ENCODE measurements at places on chromosomes 7 and 10. TPM values are rescaled to one million over a fixed set of nuclear protein-coding genes. Genes with fewer than 3 reads are reported as not detected.

DNA sequence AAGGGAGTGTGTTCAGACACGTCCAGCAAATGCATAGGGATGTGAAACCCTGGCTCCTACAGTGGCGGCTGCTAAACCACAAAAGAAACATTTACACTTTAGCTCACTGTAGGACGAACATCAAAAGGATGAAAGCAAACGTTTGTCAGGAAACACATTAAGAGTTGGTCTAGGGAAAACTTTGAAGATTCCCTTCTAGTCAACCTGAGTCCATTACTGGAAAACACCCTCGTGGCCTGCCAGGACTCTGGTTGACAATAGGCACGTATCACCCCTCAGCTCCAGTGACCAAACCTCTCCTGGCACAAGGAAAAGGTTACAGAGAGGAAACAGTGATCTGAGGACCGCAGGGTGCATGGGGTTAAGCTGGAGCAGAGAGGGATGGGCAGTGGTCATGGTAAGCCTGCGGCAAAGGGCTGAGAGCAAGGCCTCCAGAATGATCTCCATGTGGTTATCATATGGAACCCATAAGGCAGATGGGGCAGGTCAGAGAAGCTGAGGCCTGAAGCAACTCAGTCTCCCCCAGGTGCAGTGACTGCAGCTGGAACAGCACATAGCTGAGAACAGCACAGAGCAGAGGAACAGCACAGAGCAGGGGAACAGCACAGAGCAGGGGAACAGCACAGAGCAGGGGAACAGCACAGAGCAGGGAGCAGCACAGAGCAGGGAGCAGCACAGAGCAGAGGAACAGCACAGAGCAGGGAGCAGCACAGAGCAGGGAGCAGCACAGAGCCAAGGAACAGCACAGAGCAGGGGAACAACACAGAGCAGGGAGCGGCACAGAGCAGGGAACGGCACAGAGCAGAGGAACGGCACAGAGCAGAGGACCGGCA is 49.9 kb downstream of the CHST15 start:
- DNase-seq, result no peak

DNA sequence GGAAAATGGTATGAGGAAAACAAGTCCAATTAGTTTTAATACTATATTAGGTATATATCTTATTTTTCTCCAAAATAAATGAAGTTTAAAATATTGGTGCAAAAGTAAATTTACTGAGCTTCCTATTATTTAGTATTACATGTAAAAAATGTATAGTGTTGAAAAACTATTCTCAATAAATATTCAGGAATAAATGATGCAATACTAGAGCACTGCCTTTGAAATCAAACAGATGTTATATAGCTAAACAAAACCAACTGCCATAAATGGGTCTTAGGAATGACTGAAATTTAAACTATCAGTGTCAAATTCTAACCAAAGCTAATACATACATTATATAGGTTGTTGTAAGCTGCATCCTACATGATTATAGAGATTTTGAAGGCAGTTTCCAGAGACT is 1434.0 kb upstream of the LRRTM3 start:
- no peak for DNase-seq

DNA sequence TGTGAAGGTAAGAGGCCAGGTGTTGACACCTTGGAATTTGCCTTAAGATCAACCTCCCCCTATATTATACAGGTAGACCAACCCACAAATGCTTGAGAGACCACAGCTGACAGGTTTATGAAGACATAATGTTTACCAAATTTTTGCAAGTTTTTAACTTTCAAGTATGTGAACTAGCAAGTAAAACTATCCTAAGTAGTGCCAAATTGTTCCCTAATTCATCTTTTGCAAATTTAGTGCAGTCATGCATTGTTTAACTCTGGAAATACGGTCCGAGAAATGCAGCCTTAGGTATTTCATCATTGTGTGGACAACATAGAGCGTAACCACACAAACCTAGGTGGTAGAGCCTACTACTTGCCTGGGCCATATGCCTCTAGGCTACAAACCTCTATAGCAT is 10.7 kb downstream of the UPP1 start:
- no peak for DNase-seq

DNA sequence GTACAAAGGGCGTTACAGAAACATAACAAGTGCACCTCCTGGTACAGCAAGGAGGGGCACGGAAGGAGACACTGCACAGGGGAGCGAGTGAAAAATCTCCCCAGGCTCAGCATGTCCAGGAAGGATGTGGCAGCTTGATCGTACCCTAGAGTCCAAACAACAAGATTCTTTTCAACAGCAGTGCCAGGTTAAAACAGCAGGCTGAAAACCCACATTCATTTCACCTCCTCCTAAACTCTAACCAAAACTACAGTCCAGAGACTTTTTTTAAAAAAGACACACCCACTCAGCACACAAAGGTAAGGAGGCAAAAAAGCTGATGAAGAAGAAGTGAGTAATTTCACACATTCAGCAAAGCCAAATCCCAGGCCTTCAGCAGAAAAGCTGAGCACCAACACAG is 138.8 kb downstream of the SFMBT2 start:
- DNase-seq, result no peak

GRCh38 chr7:46146454-46147255 is 225.6 kb upstream of the IGFBP3 start:
- no peak for DNase-seq

GRCh38 chr10:130455791-130456190 is 319.6 kb downstream of the GLRX3 start:
- no peak for DNase-seq

DNA sequence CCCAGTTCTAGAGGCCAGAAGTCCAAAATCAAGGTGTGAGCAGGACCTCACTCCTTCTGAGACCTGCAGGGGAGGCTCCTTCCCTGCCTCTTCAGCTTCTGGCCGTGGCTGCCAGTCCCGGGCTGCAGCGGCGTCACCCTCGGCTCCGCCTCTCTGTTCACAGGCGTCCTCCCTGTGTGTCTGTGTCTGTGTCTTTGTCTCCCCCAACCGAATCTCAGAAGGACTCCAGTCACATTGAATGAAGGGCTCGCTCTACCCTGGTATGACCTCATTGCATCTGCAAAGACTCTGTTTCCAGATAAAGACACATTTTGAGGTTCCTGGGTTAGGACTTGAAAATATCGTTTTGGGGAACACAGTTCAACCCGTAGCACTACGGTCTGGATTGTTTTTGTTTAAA is 33.1 kb upstream of the GALNT11 start:
- DNase-seq, result peak; percentile 87

GHRHR gene
- total RNA-seq, result not detected

NRBF2 gene
- 15.4 TPM for total RNA-seq

LRRC61 gene
- 2.2 TPM for total RNA-seq

LIPN gene
- total RNA-seq, result 0.32 TPM

KBTBD2 gene
- 34.8 TPM for total RNA-seq

WBP1L gene
- total RNA-seq, result 62.7 TPM

All from posterior vena cava (tissue), 2 donors.